OCI-LY7 (cell line): ENCODE measurements at places on chromosomes 4 and X.

- no peak for DNase-seq
Observed at GRCh38 chr4:169080981-169081380, 70.9 kb upstream of the CBR4 start.

GRCh38 chr4:149202117-149202516 is 613.5 kb downstream of the IQCM start:
- DNase-seq: no peak

DNA sequence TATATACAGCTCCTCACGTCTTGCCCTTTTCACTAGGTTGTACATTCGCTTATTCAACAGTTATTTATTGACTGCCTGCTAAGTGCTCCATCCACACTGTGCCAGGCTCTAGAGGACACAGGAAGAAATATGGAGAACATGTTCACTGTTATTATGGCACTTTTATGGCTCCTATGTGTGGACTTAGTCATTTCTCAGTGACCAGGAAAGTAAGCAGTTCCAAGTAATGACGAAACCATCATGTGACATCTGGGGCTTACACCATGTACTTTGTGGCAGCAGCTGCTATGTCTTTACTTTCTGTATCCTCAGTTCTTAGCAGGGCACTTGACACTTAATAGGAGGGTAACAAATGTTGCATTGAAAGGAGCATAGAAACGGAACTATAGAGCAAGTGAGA is 278.0 kb downstream of the ANK2 start:
- DNase-seq: no peak

DNA sequence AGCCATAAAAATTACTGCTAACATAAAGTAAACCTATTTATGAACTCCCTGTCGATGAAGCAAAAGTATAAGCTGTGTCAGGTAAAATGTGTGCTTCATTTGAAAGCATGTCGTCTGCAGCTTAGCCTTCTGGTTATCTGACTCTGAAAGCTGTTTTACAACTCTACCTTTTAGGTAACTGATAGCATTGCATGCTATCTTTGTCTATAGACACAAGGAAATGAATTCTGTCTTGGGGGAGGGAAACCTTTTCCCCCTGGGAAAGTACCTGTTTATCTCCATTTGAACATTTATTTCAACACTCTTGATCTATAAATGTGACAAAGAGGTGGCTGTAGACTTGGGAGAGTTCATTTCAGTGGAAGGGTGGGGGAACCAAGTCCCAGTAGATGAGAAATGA is 51.4 kb downstream of the RAB40A start:
- no peak for DNase-seq

DNA sequence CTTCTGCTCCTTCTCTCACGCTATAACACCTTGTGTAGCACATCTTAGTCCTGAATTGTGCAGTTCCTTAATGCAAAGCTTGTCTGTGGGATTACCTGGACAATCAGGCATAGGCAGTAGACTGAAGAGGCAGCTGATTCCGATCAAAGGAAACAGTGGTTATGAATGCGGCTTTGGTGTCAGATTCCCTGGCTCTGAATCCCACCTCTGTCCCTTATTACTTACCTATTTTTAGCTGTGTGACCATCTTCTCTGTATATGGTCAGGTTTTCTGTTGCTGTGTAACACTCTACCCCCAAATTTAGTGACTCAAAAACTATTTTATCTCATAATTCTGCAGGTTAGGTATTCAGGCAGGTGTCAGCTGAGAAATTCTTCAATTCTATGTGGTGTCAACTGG is 3.2 kb downstream of the ZBTB49 start:
- no peak for DNase-seq

GRCh38 chr4:82691431-82691830 is 107.2 kb downstream of the SCD5 start:
- DNase-seq: no peak

- peak; percentile 97 for DNase-seq
Observed at GRCh38 chr4:138242076-138242833, at the start of gene SLC7A11. TSS of gene SLC7A11 (minus strand) at chr4:138242349. CDS start at chr4:138242069, 280 bp downstream.

DNA sequence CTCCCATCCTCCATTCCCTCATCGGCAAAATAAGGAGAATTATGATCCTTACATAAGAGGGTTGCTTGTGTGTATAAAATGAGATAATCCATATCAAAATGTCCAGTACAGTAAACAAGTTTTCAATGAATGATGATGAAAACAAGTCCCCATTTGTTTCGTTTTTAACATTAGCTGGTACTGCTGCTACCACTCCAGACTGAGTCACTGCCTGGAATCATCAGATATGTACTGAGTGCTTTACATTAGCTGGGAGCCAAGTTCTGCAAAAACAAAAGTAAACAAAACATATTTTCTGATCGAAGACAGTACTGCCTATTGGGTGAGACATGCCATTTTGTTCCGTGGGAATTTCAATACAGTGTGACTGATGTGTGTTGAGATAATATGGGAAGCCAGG is 123.2 kb upstream of the IGFBP7 start:
- no peak for DNase-seq

GRCh38 chr4:152485726-152486276 is 50.1 kb downstream of the FBXW7 start:
- no peak for DNase-seq

GRCh38 chr4:3263053-3263875 is 14.3 kb downstream of the MSANTD1 start:
- no peak for DNase-seq

- no peak for DNase-seq
Observed at GRCh38 chrX:42538405-42538804, 239.6 kb downstream of the PPP1R2C start.

DNA sequence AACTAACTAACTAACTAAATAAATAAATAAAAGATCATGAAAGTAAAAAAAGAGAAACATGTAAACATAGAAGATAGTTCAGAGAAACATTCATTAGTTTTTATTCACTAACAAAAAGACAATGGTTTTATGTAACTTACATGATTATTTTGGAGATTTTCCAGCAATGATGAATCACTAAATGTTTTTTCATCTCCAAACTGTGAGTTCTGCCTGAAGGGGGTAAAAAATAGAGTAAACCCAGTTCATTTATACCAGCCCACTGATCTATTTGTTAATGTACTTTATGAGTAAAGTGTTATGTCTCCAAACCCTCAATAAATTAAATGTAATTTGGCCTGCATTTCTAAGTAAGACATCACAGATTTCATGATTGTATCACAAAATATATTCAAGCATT is 101.1 kb downstream of the ATP8A1 start:
- no peak for DNase-seq

GRCh38 chr4:40530961-40531635 is 98.6 kb downstream of the RBM47 start:
- no peak for DNase-seq

DNA sequence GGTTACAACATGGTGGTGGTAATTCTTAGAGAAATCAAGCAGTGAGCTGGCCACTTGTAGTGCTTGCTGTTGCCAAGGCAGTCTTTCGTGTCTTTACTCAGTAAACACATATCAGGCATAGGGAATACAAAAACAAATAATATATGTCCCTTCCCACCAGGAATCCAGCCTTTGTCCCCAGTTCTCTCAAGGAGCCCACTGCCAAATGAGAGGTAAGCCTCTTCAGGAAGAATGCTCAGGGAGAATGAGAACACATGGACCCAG is 421 bp upstream of the PLAC1 start:
- DNase-seq: no peak

GRCh38 chrX:3516051-3516541 is 169.6 kb upstream of the MXRA5 start:
- no peak for DNase-seq

- peak; percentile 12 for DNase-seq
Observed at GRCh38 chrX:133838761-133839676, 146.4 kb downstream of the GPC3 start.

GRCh38 chrX:68997511-68997910 is 167.7 kb downstream of the PJA1 start:
- no peak for DNase-seq

GRCh38 chrX:703466-703865 is 72.9 kb downstream of the SHOX start:
- no peak for DNase-seq

DNA sequence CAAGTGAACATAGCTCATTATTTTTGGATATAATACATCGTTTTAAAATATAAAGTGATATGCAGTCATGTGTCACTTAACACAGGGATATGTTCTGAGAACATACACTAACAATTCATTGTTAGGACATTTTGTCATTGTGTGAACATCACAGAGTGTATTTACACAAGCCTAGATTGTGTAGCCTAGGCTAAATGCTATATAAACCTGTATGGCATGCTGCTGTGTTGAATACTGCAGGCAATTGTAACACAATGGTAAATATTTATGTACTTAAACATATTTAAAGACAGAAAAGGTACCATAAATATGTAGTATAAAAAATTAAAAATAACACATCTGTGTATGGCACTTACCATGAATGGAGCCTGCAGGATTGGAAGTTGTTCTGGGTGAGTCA is 44.9 kb upstream of the GPRIN3 start:
- no peak for DNase-seq

- DNase-seq: no peak
Observed at GRCh38 chr4:143486314-143486713, 27.2 kb upstream of the SMARCA5 start.

GRCh38 chr4:182553653-182554052 is 310.5 kb downstream of the TENM3 start:
- no peak for DNase-seq

DNA sequence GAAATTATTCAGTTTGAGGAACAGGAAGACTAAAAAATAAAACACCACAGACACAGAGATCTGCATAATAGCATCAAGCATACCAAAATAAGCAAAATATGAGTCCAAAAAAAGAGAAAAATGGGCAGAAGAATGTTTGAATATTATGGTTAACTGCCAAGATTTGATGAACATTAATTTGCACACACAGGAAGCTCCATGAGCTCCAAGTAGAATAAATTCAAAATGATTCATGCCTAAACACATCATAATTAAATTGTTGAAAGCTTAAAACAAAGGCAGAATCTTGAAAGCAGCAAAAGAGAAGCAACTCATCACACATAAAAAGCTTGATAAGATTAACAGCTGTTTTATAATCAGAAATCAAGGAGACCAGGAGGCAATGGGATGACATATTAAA is 156.6 kb upstream of the ARSJ start:
- no peak for DNase-seq

GRCh38 chr4:70559924-70560323 is 32.1 kb upstream of the AMBN start:
- DNase-seq: no peak

- no peak for DNase-seq
Observed at GRCh38 chrX:6946168-6946567, 201.3 kb upstream of the STS start.
